ENCODE measurements at places on chromosomes 7 and 10. TPM values are rescaled to one million over a fixed set of nuclear protein-coding genes. Genes with fewer than 3 reads are reported as not detected.

DNA sequence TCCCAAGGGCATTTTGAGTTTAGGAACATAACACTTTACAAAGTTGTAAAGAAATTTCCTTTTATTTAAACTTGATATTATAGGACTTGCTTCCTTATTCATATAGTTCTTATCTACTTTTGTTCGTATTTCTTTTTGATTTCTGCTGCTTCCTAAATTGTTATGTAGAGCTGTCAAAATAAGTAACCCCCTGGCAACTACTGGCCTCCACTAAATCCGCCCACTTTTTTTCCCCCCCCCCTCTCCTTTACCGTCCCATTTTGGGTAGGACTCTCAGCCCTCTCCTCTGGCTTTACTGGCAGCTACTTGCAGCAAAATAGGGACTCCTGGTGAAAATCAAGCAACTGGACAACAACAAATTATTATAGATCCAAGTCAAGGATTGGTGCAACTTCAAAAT lies 1.1 kb downstream of the SP4 start:
- DNase-seq, result no peak

DNA sequence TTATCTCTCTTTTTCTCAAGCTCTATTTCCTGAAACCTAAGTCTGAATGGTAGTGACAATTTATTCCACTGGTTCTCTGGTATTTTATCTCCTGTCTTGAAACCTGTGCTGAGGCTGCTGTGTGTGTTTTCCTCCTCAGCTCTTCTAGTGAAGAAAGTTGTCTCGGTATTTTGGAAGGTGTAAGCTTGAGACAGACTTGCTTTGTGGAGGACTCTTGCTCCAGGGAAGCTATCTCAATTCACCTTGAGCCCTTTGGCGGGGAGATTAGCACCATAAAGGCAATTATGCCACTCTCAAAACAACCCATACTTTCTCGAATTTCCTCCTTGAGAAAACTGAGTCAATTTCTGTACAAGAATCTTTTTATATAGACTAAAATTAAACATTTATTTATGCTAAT lies 141.6 kb downstream of the THSD7A start:
- no peak for DNase-seq

- no peak for DNase-seq
Observed at GRCh38 chr10:11447586-11447985, 163.9 kb downstream of the USP6NL start.

DNA sequence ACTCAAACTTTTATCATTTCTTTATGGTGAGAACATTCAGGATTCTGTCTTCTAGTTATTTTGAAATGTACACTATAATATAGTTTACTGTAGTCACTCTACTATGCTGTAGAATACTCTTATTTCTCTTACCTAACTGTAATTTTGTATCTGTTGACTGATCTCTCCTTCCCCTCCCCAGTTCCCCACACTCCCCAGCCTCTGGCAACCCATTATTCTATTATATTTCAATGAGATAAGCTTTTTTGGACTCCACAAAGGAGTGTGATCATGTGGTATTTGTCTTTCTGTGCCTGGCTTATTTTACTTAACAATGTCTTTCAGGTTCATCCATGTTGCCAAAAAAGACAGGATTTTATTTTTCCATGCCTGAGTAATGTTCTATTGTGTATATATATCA lies 71.4 kb upstream of the DYNC1I1 start:
- no peak for DNase-seq

DNA sequence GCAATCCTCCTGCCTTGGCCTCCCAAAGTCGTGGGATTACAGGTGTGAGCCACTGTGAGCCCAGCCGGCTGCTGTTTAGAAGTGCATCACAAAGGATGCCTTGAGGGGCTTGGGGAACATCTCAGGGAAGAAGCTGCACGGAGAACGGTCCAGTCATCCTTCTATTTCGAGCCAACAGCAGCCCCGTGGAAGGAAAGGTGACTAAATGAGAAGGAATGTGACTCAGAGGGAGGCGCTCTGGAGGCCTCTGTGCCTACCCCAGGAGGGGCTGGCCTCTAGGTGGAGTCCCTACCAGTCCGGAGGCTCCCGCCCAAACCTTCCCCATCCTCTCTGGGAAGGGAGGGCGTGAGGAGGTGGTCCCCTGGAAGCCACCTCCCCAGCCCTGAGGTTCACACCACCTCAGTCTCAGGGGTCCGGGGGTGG lies 76.2 kb downstream of the CTBP2 start:
- no peak for DNase-seq

- no peak for DNase-seq
Observed at GRCh38 chr7:122013065-122013464, 131.0 kb downstream of the AASS start.

- peak; percentile 55 for DNase-seq
Observed at GRCh38 chr10:124153023-124153826, 59.8 kb upstream of the CHST15 start.

- no peak for DNase-seq
Observed at GRCh38 chr7:7989133-7989532, 20.5 kb downstream of the GLCCI1 start.

DNA sequence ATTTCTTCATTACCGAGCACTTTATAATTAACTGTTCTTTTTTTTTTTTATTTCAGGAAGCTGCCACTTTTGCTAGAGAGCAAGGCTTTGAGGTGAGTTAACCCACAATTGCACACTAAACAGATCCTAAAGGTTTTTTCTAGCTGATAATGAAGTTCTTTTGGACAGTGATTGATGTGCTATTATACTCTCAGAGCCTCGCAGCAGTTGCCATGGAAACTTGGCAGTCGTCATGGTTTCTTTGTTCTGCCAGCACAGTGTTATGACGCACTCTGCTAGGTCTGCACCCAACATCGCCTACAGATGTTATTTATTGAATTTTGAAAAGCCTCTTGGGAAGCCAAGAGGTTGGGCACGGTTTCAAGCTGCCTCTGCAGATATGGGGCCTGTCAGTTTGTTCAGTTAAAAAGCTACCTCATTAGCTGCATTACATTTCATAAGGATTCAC lies 237.2 kb upstream of the KAT6B start:
- DNase-seq, result peak; percentile 90

- DNase-seq, result no peak
Observed at GRCh38 chr10:68816796-68817412, 10.4 kb upstream of the STOX1 start.

DNA sequence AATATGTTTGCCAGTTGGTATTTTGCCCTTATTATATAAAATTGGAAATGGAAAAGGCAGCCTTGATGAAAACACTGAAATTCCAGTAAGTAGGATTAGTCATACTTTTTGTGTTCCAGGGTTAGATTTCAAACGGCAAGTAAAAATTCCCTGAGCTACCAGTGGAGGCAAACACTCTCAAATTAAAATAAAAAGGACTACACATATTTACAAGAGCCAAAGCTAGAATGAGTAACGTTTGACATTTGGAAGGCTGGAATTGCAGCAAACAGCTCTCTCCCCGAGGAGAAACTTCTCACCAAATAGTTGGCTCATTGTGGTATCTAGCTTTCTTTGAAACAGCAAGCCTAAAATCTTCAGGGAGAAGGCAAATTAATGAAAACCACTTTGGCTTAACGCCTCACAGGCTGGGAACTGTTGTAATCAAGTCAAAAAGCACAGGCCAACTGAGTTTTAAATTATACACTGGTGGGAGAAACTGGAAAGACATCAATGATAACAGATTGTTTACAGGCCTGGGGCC lies 288.4 kb downstream of the SNX13 start:
- peak; percentile 38 for DNase-seq

ACADSB gene
- 11.5 TPM for polyA plus RNA-seq

EBF3 gene
- polyA plus RNA-seq, result 4.3 TPM

LMTK2 gene
- 6.3 TPM for polyA plus RNA-seq

SLC13A1 gene
- not detected for polyA plus RNA-seq

AKR1D1 gene
- polyA plus RNA-seq, result not detected

CREB5 gene
- 15.2 TPM for polyA plus RNA-seq
